ENCODE measurements at places on chromosomes 16 and 17. TPM values are rescaled to one million over a fixed set of nuclear protein-coding genes. Genes with fewer than 3 reads are reported as not detected.

Gene CDT1
- 95.4 TPM for total RNA-seq

Gene ACSM2B
- not detected for total RNA-seq

Gene DNAH9
- not detected for total RNA-seq

DNA sequence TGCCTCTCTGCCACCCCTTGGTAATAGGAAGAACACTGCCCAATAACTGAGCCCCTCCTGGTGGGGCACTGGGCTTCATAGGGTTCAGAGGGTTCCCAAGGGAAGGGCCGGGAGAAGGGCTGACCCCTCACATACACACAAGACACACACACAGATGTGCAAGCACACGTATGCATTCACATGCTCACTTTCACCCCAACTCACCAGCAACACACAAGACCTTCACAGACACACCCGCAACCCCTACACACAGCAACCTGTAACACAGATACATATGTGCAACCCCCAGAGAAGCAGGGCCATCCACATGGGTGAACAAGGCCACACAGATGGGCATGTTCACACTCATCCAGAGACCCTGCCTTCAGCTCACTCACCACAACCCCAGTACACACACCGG, 225.1 kb downstream of the ZNF423 start:
- H3K36me3 ChIP-seq: no peaks in the 10 kb centered on the region
- H3K27ac ChIP-seq: no peak overlapping the region
- DNase-seq: no peak
- H3K4me3 ChIP-seq: no peak overlapping the region
- no peaks in the 10 kb centered on the region for H3K4me1 ChIP-seq
- peaks cover 13% of the 10 kb centered on the region for H3K27me3 ChIP-seq

DNA sequence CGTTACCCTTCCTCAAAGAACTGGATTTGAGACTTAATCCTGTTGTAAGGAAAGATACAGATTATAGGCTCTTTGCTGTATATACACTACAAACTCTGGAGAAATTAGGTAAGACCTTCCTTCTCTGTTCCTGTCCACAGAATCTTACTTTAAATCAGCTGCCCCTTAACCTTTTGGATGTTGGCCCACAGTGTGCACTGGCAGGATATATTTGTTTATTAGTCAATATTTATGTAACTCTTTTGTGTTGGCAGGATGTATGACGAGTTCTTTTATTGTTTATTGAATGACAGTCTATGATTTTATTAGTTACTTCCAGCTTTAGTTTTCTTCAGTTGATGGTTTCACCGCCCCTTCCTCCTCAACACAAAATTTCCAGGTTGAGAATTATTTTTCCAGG, 19.7 kb downstream of the LRRC36 start:
- H3K36me3 ChIP-seq: no peaks in the 10 kb centered on the region
- no peak overlapping the region for H3K27ac ChIP-seq
- peaks cover 11% of the 10 kb centered on the region for H3K4me1 ChIP-seq
- no peaks in the 10 kb centered on the region for H3K27me3 ChIP-seq
- H3K4me3 ChIP-seq: no peak overlapping the region
- DNase-seq: no peak

DNA sequence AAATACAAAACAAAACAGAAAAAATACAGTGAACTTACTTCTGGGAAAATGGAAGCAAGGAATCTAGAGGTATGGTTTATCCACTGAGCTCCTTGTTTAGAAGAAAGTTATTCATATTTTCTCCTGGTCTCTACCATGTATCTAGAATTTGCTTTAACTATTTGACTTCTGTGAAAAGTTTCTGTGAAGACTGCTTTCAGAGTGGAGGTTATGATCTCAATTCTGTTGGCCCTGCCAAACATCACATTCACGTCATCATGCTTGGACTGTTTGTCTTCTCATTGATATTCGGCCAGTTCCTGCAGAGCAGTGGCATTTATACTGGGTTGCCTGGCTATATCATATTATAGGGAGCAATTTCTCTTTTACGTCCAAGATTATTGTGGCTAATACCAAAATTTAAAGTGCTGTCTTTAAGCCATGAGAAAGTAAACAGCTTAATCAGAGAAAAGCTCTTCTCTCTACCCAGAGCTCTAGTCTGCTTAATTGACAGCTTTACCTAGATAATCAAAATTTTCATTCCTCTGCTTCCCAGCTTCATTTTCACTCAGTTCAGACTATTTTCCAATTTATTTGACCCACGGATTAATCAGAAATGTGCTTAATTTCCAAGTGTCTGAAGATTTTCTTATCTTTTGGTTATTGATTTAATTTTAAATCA, at the start of gene ABCA8:
TSS of gene ABCA8 (minus strand) at position 212 of the 661 bp plus-strand sequence. CDS start 13,358 bp downstream, outside the sequence.
- no peaks in the 10 kb centered on the region for H3K36me3 ChIP-seq
- no peaks in the 10 kb centered on the region for H3K27me3 ChIP-seq
- no peak within 1 kb of the TSS for H3K27ac ChIP-seq
- no peak within 1 kb of the TSS for H3K4me3 ChIP-seq
- DNase-seq: no peak

DNA sequence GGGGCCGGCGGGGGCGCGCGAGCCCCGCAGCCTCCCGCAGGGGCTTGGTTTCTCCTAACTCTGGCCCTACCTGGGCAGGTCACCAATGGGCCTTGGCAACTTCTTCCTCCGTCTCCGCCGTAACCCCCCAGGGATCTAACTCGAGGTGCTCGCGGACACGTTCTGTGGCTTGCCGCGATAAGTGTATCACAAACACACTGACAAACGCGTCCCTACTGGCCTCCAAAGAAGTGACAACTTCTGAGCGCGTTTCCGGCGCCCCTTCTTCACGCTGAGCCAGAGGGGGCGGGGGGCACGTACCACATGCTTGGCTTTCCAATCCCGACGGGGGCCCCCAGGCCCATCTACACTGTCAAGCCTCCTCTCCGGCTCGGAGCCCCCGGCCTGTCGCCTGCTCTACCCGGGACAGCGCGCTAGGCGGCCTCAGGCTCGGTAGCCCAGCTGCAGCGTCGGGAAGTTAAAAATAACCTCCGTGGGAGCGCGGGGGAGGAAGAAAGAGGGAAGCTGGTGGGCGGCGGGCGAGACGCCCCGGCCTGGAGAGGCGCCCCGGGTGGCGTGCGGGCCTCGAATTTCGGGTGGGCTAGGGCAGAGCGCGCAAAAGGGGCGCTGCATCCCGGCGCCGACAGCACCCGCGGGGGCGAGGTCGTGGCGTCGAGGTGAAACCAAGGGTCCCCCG, 725 bp upstream of the SPHK1 start:
- H3K36me3 ChIP-seq: no peaks in the 10 kb centered on the region
- H3K27me3 ChIP-seq: no peaks in the 10 kb centered on the region
- H3K4me1 ChIP-seq: peaks cover 4% of the 10 kb centered on the region
- peak overlapping the region; percentile 68 for H3K4me3 ChIP-seq
- H3K27ac ChIP-seq: no peak overlapping the region

- no peak overlapping the region for H3K4me3 ChIP-seq
- no peak overlapping the region for H3K27ac ChIP-seq
- DNase-seq: no peak
- H3K36me3 ChIP-seq: no peaks in the 10 kb centered on the region
- no peaks in the 10 kb centered on the region for H3K4me1 ChIP-seq
Measured at GRCh38 chr16:88069397-88070168, 118.3 kb downstream of the BANP start.
